ENCODE measurements at places on chromosomes 2 and 18.

DNA sequence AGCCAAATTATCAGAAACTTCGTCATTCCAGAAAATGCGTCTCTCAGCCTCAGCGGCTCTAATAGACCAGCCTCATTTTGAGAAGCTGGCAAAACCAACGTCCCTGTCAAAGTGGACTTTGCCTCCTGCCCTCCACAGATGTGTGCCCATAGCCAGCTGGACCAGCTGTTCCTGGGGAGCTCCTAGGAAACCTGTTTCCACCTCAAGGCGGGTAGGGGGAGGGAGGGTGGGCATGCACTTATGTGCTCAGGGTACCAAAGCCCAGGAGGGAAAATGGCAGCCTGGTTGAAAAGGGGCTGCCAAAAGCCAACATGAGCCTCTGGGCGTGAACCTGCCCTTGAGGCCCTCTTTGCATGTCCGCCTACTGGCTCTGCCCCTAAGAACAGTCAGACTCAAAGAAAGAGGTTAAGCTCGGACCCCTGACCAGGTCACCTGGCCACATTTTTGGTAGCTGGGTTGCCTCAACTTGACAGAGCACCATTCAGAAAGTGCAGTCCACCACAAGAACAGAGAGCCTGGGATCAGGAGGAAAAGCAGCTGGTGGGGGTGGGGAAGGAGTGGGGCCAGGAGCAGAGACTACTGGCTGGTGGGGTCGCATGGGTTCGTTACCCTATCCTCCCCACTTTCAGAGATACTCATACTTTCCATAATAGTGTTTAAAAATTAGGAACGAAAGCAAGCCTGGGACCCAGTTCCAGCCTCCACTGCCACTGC, 3.5 kb downstream of the PER2 start:
- no peak overlapping the region for H3K27ac ChIP-seq
- DNase-seq, result no peak
- peaks cover 19% of the 10 kb centered on the region for H3K4me1 ChIP-seq
- no peaks in the 10 kb centered on the region for H3K27me3 ChIP-seq
- H3K4me3 ChIP-seq, result no peak overlapping the region

- H3K27ac ChIP-seq, result no peak overlapping the region
- no peak overlapping the region for H3K4me3 ChIP-seq
- no peaks in the 10 kb centered on the region for H3K4me1 ChIP-seq
These were observed 135.4 kb downstream of the SETBP1 start for GRCh38 chr18:44816050-44816449.

- H3K36me3 ChIP-seq, result no peaks in the 10 kb centered on the region
- DNase-seq, result no peak
- no peaks in the 10 kb centered on the region for H3K4me1 ChIP-seq
These were observed 134.0 kb downstream of the PID1 start for GRCh38 chr2:229137066-229137465.

GRCh38 chr18:33757037-33757436, 179.0 kb downstream of the ASXL3 start:
- H3K27me3 ChIP-seq, result no peaks in the 10 kb centered on the region
- no peak overlapping the region for H3K27ac ChIP-seq
- no peak for DNase-seq
- H3K36me3 ChIP-seq, result no peaks in the 10 kb centered on the region

- H3K27ac ChIP-seq, result no peak overlapping the region
- no peak for DNase-seq
- H3K36me3 ChIP-seq, result peaks cover 58% of the 10 kb centered on the region
- no peaks in the 10 kb centered on the region for H3K27me3 ChIP-seq
These were observed 41.2 kb downstream of the SAP130 start for GRCh38 chr2:127986548-127987079.

- H3K27me3 ChIP-seq, result no peaks in the 10 kb centered on the region
- H3K4me1 ChIP-seq, result peaks cover 13% of the 10 kb centered on the region
- no peak overlapping the region for H3K4me3 ChIP-seq
- no peaks in the 10 kb centered on the region for H3K36me3 ChIP-seq
- H3K27ac ChIP-seq, result no peak overlapping the region
- DNase-seq, result no peak
These were observed 49.6 kb downstream of the KIF5C start for GRCh38 chr2:148924514-148925178.

DNA sequence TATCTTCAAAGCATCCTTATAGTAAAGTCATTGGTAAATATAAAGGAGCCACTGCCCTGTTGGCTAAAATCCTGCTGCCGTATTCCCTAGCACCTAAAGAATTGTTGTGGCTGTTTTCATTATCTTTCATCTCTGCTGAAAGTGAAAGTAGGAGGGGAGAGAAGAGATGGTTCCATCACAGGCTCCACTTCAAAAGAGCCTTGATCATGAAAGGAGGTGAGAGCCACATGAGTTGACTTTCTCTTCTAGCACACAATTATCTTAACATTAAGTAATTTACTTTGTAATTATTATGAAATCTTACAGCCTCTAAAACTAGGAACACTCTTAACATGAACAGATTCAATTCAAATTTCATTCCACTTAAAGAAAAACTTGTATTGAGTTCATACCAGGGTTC, 1050.9 kb upstream of the LRRTM1 start:
- no peak for DNase-seq

- DNase-seq, result no peak
- no peak overlapping the region for H3K4me3 ChIP-seq
- H3K27me3 ChIP-seq, result no peaks in the 10 kb centered on the region
- no peaks in the 10 kb centered on the region for H3K36me3 ChIP-seq
- H3K27ac ChIP-seq, result no peak overlapping the region
- no peaks in the 10 kb centered on the region for H3K4me1 ChIP-seq
These were observed 169.8 kb upstream of the SPATS2L start for GRCh38 chr2:200136655-200137054.

DNA sequence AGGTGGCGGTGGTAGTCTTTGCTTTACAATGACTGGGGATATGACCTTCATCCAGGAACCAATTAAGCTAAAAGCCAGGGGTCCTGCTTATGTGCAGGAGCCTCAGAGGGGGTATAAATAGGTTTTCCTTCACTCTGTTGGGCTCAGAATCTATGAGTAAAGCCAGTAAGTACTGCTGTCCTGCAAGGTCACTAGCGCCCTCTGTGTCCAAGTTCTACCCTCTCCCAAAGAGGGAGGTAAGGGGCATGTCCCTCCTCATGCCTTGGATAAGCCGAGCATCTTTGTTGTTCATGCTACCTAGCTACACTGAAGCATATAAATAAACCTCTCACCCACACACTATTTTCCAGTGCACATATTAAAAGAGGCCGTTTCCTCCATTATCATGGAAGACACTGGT, 79.4 kb downstream of the SPRED2 start:
- no peak overlapping the region for H3K4me3 ChIP-seq
- no peaks in the 10 kb centered on the region for H3K4me1 ChIP-seq
- no peaks in the 10 kb centered on the region for H3K27me3 ChIP-seq

DNA sequence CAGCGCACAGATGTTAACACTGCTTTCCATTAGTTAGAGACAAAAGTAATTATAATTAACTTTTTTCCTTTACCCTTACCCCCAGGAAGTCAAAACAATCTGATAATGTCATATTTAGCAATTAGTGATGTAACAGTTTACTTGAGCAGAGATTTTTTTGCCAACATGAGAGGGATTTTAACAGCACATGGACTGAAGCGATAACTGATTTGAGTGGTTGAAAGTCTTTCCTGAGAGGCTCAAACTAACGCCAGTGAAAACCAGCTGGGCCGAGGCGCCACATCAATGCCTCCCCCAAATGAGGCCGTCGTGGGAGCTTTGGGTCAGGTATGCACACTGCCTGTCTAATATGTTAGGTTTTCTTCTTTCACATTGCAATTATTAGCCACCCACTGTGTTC, 469.9 kb upstream of the SMIM21 start:
- no peak for DNase-seq
- no peak overlapping the region for H3K4me3 ChIP-seq
- no peak overlapping the region for H3K27ac ChIP-seq
- no peaks in the 10 kb centered on the region for H3K27me3 ChIP-seq
- H3K36me3 ChIP-seq, result no peaks in the 10 kb centered on the region

- peaks cover 13% of the 10 kb centered on the region for H3K36me3 ChIP-seq
- H3K4me3 ChIP-seq, result no peak overlapping the region
- H3K27ac ChIP-seq, result no peak overlapping the region
- no peaks in the 10 kb centered on the region for H3K27me3 ChIP-seq
These were observed 378.9 kb downstream of the NBAS start for GRCh38 chr2:15182275-15182674.

Data from effector memory CD4-positive, alpha-beta T cell (primary cell).